ENCODE measurements at places on chromosomes 1 and 21. TPM values are rescaled to one million over a fixed set of nuclear protein-coding genes. Genes with fewer than 3 reads are reported as not detected.
A peak's percentile ranks its signal among the peaks of the same experiment; 100 is the strongest.

Gene GUCA2A
- total RNA-seq = not detected

Gene SPRR2B
- total RNA-seq = not detected

Gene OLIG2
- not detected for total RNA-seq

Gene TSPAN1
- 6.9 TPM for total RNA-seq

Gene HMCN1
- 45.4 TPM for total RNA-seq

Gene OR2L8
- not detected for total RNA-seq

Gene PTPRC
- total RNA-seq = 127 TPM

Gene GFI1
- total RNA-seq = 5.4 TPM

Gene PLA2G2F
- total RNA-seq = not detected

Gene EPHB2
- total RNA-seq = 6.0 TPM

GRCh38 chr1:66266756-66267155, 267.2 kb upstream of the SGIP1 start:
- DNase-seq = no peak

GRCh38 chr1:37032660-37033354, 1.5 kb downstream of the GRIK3 start:
- DNase-seq = no peak

- no peak for DNase-seq
Observed at GRCh38 chr1:232613752-232614381, 16.1 kb downstream of the SIPA1L2 start.

- no peak for DNase-seq
Observed at GRCh38 chr1:79100385-79100784, 93.9 kb upstream of the ADGRL4 start.

DNA sequence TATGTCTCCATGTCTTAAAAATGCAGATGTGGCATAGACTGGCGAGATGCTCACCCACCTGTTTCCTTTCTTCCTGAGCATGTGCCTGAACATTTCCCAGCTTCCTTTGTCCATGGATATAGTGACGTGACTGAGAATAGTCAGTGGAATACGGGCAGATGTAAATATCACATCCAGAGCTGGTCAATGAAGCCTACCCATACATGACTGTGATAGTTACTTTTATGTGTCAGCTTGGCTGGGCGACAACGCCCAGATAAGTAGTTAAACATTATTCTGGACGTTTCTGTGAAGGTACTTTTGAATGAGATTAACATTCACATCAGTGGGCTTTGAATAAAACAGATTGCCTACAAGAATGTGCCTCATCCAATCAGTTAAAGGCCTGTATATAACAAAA, 135.7 kb downstream of the RGS7 start:
- DNase-seq = no peak

DNA sequence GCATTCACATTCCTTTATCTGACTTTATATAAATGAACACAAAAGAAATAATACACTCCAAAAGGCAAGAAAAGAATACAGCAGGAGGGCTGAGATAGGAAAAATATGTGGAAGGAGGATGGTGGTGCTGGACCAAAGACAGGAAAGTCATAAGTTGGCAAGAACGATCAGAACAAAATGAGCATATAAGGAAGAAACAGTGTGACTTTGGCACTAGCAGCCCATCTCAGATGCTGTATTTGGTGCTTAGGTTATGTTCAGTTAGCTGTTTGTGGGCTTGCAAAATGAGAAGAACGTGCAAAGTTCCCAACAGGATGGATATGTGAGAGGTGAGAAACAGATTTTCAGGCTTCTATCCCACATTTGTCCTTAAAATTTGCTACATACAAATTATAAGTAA, 719.8 kb upstream of the ADGRL4 start:
- no peak for DNase-seq

DNA sequence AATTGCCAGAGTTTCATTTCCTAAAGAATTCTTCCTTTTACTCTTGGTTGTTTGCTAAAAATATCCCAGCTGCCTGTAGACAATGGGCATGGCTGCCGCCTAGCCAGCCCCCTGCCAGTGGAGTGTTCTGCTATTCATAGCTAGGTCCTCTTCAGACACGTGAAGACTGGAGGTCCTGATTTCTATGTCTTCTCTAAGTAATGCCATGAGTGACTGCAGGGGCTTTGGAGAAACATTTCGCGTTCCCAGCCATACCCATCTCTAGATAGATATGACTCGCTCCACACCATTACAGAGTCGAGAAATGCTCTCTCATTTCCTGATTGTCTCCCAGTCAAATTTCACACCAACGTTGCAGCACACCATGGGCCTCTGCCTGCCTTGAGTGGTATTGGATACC, 99.5 kb upstream of the BACE2 start:
- DNase-seq = no peak

GRCh38 chr1:47175227-47175934, 14.5 kb downstream of the PDZK1IP1 start:
- peak; percentile 61 for DNase-seq

GRCh38 chr1:234745844-234746797, 136.1 kb upstream of the IRF2BP2 start:
- no peak for DNase-seq

DNA sequence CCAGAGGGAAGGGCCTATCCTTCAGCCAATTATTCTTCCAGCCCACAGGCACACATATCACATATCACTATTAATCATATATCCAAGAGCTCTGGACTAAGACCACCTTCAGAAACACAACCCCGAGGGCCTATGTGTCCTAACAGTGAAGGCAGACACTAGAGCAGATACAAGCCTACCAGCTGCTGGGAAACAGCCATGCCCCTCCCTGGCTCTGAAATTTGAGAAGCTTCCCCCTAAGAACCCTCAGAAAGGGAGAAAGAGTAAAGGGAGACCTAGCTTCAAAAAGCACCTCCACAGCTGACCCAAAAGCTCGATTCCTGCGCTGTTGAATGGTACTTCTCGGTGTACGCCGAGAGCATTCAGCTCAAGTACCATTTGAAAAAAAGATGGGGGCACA, 17.4 kb downstream of the CNN3 start:
- no peak for DNase-seq

DNA sequence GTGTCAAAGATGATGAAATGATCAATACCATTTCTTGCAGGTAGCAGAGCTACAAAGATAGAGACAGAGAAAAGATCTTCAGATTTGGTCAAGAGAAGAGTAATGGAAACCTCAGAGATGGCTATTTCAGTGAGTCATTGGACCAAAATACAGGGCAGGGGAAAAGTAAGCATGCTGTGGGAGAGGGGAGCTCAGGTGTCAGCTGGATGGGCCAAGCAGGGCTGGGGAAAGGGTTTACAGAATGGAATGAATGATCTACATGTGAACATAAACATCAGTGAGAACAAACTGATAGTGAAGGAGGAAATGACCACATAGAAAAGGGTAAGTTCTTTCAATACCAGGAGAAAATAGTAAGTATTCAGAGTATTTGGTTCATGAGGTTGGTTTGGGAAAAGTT, 61.4 kb upstream of the CNN3 start:
- no peak for DNase-seq

DNA sequence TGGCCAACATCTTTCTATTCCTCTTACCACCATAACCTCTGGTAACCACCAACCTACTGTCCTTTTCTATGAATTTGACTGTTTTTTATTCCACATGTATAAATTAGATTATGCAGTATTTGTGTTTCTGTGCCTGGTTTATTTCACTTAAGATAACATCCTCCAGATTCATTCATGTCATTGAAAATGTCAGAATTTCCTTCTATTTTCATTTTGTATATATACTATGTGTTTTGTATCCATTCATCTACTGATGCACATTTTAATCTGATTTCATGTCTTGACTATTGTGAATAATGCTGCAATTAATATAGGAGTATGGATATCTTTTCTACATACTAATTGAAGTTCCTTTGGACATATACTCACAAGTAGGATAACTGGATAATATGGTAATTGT, 403.2 kb downstream of the NCAM2 start:
- DNase-seq = no peak

GRCh38 chr1:76632136-76632535, 235.1 kb upstream of the ST6GALNAC5 start:
- DNase-seq = no peak

- DNase-seq = no peak
Observed at GRCh38 chr1:89687254-89687653, 54.3 kb downstream of the LRRC8C start.

DNA sequence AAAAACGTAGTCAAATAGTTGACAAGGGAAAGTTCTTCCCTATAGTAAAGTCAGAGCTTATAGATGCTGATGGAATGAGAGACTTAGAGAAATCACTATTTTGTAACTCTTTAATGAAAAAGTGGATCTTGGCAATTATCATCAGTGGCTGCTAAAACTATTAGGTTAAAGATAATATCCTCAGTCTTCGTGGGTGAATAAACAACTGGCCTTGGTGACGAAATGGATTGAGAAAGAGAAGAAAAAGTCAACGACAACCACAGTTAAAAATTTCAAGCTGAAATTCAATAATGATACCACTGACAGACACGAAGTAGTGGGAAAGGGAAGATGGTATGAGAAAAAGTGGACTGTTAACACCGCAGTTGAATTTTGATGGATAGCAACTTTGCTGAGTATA, 90.0 kb upstream of the GNG4 start:
- DNase-seq = no peak

- no peak for DNase-seq
Observed at GRCh38 chr1:182388392-182389134, 3.0 kb downstream of the GLUL start.

- no peak for DNase-seq
Observed at GRCh38 chr1:116769994-116770393, 15.8 kb downstream of the CD2 start.

DNA sequence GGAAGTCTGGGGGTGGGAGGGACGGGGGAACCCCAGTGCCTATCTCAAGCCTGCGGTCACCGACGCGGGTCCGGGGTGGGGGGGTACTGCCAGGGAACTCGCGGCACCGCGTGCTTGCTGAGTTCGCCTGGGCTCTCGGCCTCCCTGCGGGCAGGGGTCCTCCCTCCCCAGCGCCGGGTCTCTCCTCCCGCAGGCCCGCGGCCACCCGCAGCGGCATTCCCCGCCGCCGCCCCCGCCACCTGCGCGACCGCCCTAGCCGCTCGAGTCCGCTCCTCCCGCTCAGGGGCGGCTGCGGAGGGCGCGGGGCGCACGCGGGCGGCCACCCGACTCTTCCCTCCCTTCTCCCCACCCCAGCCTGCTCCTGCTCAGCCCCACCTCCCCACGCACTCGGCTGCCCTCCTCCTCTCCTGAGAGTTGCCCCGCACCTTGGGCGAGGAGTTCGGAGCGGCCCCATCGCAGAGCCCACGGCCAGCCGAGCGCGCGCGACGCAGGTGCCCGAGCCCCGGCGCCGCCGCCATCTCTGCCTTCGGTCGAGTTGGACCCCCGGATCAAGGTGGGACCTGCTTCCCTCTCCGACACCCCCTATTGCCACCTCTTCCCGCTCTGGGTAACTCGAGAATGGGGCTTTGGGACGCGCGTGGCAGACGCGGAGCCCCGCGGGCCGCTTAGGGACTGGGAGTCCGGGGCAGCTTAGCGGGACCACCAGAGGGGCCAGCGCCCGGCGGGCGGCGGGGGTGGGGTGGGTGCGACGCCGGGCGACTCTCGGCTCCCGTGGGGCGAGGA, 105.0 kb downstream of the LEPR start:
- peak; percentile 62 for DNase-seq

DNA sequence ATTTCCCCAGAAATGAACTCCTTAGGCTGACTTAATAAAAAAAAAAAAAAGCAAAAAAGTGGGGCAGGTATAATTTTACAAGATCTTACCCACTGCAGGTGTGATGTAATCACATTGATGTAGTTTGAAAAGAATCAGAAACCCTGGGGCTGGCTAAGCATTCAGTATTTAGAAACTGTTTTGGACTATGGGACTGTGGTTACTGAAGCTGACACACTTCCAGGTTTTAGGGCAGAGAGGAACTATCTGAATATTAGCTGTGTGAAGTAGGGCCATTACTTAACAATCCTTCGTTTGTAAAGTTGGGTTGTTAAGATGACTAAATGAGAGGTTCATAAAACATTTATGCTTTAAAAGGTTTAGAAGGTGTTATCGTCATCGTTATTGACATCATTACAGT, 165.3 kb downstream of the FASLG start:
- DNase-seq = no peak

DNA sequence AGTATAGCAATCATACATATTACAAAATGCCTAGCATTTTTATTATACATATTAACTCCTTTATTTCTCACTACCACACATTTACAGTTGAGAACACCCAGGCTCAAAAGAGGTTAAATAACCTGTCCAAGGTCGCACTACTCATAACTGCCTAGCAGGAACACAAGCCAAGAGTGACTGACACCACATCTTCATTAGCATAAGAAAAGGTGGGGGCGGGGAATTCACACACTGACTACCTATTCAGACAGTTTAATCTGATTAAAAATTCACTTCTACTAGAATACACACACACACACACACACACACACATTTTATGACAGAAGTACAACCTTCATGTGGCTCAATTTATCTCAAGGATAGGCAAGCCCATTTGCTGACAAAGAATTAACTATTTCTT, 77.8 kb upstream of the CACHD1 start:
- DNase-seq = no peak

DNA sequence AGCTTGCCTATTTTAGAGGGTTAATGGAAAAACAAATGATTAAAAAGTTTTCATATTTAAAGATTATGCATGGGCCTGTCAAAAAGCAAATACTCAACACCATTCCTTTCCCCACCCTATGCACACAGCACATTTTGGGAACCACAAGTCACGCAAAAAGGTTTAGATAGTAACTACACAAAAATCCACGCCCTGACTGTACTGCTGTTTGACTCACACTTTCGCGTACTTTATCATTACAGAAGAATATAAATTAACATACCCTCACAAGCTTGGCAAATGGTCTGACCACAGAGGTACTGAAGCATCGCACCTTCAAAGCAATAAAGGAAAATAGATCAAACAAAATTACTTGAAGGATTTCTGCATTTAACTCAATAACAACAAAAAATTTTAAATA, 1.4 kb downstream of the ATP5PO start:
- DNase-seq = no peak

GRCh38 chr21:46486481-46487126, 27.9 kb downstream of the DIP2A start:
- no peak for DNase-seq

DNA sequence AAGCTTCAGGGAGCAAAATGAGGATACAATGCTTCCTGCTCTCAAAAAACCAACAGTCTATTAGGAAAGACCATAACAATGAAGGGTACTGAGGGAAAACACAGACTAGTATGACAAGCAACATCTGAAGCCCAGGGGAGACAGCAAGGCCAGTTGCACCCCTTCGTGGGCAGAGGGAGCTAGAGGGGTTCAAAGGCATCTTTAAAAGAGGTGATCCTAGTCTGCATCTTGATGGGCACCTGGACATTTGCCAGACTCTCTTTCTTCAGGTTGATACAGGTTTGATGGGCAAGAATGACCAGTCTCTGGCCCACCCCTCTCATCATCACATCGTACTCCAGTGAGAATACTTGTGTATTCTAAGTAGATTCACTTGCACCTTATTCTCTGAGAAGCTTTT, 177.7 kb downstream of the VAV3 start:
- no peak for DNase-seq

GRCh38 chr21:38268864-38269575, 12.2 kb downstream of the KCNJ15 start:
- no peak for DNase-seq

DNA sequence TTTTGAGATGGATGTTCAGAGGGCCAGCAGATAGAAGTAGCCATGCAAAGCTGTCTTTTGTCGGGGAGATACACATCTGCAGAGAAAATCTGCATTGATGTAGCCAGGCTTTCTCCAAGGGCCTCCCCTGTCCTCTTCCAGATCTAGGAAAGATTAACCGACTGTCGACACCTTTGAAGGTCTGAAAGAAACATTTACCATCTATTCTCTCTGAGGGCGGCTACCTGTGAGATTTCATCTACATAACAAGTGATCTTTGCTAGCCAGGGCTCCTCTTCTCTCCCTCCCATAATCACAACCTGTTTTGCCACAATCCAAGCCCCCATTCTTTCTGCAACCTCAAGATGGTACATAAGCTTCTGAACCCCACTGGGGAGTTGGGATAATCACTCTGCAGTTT, 193.6 kb downstream of the RGS7 start:
- no peak for DNase-seq
